ENCODE measurements at places on chromosomes 7 and 10. TPM values are rescaled to one million over a fixed set of nuclear protein-coding genes. Genes with fewer than 3 reads are reported as not detected.
A peak's percentile ranks its signal among the peaks of the same experiment; 100 is the strongest.

The TEX36 gene
- total RNA-seq: not detected

- DNase-seq: no peak
Measured at GRCh38 chr10:65827359-65827758, 1098.5 kb upstream of the LRRTM3 start.

DNA sequence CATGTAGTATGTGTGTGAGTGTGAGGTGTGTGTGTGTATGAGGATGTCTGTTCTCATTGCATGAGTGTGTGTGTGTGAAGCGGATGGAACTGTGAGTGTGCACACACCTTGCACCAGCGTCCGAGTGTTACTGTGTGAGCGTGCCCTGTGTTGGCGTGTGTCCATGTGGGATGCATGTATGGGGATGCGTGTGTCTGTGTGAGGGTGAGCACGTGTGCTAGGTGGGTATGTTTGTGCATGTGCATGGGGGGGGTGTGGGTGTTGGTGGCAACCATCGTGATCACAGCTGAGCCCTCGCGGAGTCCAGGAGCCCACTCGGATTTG, 6.4 kb downstream of the KNDC1 start:
- DNase-seq: no peak

DNA sequence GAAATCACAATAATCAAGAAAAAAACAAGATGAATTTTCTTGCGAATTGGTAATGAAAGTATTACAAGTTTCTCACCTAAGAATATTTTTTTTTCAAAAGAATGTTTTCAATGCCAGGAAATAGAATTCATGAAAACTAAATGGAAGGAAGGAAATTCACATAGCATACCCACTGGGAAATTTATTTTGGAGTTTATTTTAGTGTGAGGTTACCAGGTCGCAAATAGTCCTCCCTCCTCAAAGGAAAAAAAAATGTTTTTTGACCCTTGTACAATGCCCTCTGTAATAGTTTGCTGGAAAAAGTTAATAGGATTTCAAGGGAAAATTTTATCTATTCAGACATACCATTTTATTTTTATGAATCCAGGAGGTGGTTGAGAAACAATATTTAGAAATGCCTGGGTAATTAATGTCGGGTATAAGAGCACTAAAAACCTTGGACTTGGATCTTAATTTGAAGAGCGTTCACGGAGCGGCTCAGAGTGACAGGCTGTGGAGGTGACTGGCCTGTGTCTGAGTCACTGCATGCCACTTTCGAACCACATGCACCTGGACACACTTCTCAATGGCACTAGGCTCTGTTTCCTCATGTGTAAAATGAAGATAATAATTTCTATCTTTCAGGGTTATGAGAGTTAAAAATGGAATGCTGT, 28.2 kb downstream of the CUBN start:
- no peak for DNase-seq

- no peak for DNase-seq
Measured at GRCh38 chr7:132275416-132276233, 300.6 kb downstream of the PLXNA4 start.

GRCh38 chr7:31096877-31097258, 44.8 kb downstream of the ADCYAP1R1 start:
- DNase-seq: no peak

- no peak for DNase-seq
Measured at GRCh38 chr10:129926066-129927055, 37.7 kb downstream of the EBF3 start.

- peak; percentile 42 for DNase-seq
Measured at GRCh38 chr10:52308251-52309031, 5.6 kb upstream of the DKK1 start.

DNA sequence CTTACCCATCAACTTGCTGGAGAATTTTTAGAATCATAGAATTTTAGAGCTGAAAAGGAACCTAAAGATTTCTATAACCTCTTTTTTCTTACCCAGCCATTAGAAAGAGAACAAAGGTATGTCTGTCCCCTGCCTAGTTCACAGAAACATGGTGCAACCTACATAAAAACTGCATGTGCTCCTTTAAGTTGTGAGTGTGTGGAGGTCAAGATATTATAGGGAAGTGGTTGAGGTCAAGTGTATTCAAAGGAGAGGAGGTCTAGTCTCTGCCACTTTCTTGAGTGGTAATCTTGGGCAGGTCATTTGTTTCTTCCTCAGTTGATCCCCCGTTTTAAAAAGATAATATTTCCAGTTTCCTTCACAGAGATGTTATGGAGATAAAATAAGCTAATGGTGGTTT, 6.4 kb downstream of the UBTD1 start:
- DNase-seq: no peak

GRCh38 chr7:126501617-126502016, 751.1 kb downstream of the GRM8 start:
- DNase-seq: no peak

The TMEM184A gene
- total RNA-seq: 25.6 TPM

GRCh38 chr10:67606572-67606971, 89.4 kb downstream of the CTNNA3 start:
- DNase-seq: no peak

DNA sequence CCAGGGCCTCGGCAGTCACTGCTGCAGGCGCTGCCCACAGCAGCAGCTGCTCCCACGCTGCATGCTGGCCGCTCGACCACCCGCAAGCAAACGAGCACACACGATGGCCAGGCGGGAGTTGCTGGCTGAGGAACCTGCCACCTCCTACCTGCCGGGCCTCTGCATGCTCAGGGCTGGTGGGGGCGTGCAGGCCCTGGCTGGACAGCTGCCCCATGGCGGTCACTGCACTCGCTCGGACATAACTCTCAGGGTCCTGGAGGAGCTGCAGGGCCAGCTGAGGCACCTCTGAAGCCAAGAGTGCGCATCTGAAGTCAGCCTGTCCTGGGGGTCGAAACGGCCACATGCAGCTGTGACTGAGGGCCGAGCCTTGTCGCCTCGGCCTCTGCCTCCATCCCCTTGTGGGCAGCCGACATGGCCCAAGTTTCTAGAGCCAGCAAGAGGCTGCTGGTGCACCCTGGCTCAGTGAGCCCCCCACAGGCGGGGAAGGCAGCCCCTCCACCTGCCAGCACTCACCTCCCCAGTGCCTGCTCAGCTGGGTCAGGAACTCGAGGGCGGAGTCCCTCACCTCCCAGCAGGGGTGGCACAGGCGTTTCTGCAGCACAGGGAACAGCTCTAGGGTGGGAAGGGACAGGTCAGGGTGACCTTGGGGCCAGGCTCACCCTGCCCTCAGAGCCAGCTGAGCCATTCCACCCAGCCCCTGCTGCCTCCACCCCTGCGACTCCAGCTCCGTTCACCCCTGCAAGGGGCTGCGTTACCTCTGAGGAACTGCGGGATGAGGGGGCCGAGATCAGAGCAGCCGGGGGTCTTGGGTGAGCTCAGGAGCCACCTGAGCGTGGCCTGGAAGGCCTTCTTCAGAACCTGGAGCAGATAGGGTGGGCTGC, 16.1 kb downstream of the BRAT1 start:
- peak; percentile 51 for DNase-seq

The STEAP1 gene
- total RNA-seq: 4.6 TPM

The ASB15 gene
- 0.04 TPM for total RNA-seq

DNA sequence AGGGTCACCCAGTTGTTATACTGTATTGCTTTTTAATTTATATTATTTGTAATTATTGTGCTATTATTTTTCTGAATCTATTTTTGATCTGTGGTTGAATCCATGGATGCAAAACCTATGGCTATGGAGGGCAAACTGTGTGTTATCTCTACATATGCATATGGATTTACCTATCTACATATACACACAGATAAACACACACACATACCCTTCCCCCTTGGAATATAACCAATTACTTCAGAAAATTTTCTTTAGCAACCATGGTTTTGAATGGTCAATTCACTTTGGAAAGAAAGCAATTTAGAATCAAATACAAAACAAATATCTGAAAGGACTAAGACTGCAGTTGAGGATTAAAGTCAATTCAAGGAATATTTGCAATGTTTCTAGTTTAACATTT, 39.1 kb downstream of the MTPN start:
- DNase-seq: no peak

DNA sequence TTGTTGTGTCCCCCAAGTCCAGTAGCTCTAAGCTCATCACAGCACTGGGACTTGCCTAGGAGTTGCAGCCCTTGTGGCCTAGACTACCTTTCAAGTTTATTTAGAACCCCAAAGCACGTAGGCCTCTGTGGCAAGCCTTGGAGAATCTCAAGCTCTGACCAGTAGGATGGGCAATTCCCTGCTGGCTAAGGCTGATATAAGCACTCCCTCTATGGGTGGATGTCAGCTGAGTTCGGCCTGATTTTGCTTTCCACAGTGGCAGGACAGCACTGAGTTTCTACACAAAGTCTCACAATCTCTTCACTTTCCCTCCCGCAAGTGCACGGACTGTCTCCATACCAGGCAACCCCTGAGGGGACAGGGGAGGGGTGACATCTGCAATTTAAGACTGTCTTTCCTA, 886.4 kb upstream of the LRRN3 start:
- no peak for DNase-seq

DNA sequence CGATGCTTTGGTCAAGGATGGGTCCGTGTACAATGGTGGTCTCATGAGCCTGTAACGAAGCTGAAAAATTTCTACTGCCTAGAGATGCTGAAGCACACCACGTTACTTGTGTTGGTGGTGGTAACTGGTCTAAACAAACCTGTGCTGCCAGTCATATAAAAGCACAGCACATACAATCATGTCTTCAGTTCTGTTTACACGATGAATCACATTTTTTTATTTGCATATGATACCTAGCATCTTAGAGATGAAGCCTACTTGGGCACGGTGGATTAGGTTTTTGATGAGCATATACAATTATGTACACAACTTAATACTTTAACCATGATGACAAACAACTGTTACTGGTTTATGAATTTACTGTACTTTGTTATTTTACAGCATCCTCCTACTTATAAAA, 201.0 kb downstream of the ZMYND11 start:
- DNase-seq: no peak

The IKZF1 gene
- total RNA-seq: 0.93 TPM

The ADRA2A gene
- 12.6 TPM for total RNA-seq

DNA sequence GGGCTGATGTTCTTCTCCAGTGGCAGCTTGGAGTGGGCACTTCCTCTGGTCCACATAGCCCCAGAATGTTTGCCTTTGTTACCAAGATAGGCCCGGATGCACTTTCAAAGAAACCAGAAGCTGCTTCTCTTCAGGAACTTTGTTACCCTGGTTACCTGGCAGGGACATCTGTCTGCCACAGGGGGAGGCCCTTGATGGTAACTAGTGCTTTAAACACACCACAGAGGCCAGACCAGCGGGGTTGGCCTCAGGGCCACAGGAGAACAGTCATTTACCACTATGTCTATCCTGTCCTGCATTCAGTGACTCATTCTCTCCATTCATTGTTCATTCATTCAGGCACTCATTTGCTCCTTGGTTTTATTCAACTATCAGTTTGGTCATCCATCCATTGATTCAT, 11.9 kb upstream of the PLEKHA1 start:
- no peak for DNase-seq

The ANKRD30A gene
- not detected for total RNA-seq

- no peak for DNase-seq
Measured at GRCh38 chr7:95660023-95660434, 63.7 kb upstream of the PDK4 start.

DNA sequence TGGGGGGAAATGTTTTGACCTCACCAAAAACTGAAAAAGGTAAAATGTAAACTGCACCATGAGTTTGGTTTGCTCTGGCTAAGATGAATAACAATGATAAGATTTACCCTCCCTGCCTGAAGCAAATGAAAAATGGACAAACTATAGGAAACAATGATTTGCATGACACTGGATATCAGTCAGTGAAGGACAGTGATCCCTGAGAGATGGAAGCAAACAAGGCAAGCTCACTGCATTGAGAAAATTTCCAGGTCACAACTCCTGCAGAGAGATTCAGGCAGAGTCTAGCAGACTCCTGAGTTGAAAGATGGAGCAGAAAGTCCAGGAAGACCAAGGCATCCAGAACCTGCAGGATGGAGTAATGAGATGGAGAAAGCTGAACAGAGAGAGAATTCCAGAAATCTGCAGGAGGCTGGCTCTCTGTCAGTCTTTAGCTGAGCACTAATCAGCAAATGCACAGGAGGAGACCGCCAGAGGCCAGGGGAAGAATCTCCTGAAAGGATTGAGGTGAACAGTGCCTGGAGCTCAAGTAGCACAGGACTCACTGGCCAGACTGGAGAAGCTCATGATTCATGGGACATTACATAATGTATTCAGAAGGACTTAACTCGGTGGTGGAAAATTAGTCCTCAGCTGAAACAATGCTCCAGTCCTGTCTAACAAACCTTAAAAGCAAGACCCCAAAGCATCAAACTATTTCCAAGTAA, 51.2 kb upstream of the PALS2 start:
- DNase-seq: no peak

DNA sequence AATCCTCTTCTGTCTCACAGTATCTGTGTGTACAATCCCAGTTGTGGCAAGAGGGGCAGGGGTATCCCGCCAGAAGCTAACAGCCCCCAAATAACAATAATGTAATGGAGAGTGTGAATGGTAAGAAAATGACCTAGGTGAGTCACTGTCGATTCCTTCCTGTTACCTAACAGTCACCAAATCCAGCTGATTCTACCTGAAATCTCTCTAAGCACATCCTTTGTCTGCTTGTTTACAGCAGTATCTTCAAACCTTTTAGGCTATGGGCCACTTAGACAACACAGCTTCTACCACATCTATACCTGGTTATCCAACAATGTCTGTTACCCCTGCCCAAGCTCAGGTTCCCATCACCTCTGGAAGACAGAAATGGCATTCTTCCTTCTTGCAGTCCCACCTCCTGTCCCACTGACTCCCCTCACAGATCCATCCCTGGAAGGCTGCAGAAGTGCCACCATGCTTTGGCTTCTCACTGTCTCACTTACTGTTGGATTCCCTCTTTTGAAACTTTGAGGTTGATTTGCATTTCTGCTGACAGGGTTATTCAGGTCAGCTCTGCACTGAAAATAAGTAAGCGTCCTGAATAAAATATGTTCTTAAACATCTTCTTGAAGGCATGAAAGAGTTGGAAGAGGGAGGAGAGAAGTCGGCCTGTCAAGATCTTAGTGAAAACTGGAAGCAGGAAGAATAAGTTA, 13.1 kb downstream of the PIP4K2A start:
- DNase-seq: no peak

DNA sequence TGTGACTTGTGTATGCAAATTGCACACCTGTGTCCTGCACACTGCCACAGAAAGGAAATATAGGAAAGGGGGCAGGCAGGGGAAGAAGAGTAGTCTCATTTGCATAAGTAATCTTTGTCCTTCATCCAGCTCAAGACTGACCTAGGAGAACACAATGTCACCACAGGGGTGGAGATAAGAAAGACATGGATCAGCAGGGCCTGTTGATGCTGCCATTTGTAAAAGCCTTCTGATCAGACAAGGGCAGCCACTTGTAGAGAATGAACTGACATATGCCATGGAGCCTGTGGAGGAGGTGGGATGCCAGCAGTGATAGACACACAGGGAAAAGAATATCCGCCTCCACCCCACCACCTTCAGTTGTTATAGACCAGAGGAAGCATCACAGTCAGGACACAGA, 528.9 kb downstream of the HTR7 start:
- no peak for DNase-seq

Measured in pancreas (tissue), 10 donors.